ENCODE measurements at places on chromosomes 4 and X.

DNA sequence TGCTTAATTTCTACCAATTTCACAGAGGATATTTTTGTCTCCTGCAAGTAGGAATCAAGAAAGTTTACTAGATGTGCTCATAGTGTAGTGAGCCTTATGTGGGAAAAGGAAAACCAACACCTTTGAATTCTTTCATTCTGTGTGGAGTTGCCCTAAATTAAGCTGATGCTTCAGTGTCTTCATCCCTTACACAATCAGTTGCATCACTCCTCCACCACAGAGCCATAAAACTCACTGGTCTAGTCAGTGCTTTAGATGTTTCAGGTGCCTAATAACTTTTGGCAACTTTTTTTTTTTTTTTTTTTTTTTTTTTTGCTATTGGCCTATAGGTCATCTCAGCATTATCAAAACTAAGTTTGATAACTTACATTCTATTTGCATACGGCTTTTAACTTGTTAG, 41.5 kb downstream of the HHIP start:
- DNase-seq: no peak

- DNase-seq: no peak
Measured at GRCh38 chr4:150217192-150217591, 138.9 kb downstream of the DCLK2 start.

- no peak for DNase-seq
Measured at GRCh38 chrX:17471121-17471520, 96.1 kb downstream of the NHS start.

DNA sequence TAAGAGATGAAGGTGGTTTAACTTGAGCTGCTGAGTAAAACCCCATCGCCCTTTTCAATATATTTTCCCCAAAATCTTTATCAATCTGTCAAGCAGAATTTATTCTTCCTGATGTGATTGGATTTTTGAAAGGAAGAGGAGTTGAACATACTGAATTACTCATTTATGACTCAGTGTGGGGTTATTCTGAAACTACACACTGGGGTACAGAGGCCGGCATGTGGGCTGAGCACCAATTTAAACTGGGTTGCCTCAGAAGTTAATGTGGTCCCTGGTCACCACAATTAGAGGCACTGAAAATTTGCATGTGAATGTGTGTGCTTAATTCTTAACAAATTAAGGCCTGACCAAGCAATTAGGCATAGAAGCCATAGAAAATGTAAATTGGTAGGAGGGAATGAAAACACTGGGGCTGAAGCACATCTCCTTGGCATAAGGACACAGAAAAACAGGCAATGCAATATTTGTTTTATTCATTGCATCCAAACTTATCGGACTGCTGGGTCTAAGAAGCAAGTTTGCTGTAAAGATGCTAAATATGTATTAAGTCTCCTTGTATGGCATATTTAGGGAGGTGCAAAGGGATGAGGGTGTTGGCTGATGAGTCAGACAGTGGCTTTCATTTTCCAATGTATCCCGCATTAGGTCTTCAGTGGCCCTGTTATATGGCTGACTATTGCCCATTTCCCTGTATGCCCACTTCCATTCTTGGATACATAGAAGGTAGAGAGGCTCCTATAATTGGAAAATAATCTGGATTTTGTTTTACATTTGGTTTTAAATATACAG, 170.9 kb downstream of the IL15 start:
- DNase-seq: no peak

GRCh38 chr4:32163125-32163524, 1443.0 kb downstream of the PCDH7 start:
- no peak for DNase-seq

DNA sequence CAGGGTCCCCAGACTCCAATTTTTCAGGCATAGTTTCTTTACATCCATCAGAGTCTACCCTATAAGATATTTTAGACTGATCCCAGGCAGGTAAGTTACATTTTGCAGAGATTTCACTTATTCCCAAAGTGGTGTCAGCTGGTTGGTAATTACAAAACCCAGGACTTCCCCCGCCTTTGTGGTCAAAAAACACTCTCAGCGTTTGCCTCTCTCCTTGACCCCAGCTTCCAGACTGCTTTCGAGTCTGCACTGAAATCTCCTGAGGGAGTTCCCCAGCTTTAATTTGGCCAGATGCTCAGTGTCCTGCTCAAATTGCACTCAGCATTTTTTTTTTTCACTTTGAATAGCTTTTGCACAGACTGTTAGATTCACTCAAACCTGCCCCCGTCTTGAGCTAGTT, 11.2 kb upstream of the AMOT start:
- no peak for DNase-seq
